Jurkat, Clone E6-1 (cell line): ENCODE measurements at places on chromosomes 16 and 17.

DNA sequence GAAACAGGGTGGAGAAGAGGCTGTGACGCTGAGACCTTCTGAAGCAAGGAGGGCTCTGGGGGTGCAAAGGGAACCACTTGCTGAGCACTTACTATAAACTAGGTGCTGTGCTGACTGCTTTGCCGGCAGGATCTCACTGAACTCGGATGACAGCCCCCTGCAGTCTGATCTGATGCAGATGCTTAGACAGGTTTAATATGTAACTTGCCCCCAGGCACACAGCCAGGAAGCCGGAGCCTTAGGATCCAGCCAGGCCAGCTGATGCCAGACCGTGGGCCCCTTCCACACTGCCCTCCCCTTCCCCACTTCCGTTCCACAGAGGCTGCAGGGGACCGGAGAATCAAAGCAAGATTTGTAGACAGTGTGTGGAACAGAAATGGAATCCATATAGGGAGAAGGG lies 23.1 kb downstream of the SPACA3 start:
- DNase-seq: no peak

DNA sequence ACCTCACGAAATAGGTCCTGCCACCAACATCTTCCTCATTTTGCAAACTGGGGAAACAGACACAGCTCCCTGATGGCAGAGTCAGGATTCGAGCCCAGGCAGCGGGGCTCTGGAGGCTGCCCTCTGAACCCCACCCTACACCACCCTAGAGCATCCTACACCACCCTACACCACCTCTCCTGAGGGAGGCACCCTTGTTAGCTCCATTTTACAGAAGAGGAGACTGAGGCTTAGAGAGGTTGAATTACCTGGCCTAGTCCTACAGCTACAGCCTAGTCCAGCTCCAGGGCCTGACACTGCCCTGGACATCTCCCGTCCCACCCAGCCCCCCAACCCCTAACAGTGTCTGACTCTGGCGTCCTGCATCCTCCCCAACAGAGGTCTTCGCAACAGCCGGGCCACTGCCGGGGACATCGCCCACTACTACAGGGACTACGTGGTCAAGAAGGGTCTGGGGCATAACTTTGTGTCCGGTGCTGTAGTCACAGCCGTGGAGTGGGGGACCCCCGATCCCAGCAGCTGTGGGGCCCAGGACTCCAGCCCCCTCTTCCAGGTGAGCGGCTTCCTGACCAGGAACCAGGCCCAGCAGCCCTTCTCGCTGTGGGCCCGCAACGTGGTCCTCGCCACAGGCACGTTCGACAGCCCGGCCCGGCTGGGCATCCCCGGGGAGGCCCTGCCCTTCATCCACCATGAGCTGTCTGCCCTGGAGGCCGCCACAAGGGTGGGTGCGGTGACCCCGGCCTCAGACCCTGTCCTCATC lies 3.2 kb upstream of the NECAB2 start:
- no peak for DNase-seq

DNA sequence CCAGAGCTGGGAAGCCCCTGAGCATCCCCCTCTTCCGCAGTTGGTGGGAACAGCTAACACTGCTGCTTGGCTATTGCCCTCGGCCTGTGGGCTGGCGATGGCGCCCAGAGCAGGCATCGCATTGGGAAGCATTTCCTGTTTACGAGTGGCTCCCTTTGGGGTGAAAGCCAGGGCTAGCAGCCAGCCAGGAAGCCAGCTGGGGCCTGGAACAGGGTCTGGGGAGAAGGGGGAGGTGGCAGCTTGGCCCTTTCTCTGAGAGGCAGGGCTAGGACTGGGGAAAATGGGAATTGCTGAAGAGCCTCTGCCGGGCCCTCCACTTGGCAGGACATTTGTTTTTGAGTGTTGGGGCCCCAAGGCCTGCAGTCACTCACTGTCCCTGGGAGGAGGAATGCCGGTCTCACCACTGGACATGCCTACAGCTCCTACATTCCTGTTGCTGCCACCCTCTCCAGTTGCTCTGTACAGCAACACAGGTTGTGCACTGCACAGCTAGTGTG lies 2.4 kb upstream of the MTSS2 start:
- no peak for DNase-seq

GRCh38 chr17:77366558-77367245 lies 225.9 kb downstream of the SEC14L1 start:
- DNase-seq: no peak

DNA sequence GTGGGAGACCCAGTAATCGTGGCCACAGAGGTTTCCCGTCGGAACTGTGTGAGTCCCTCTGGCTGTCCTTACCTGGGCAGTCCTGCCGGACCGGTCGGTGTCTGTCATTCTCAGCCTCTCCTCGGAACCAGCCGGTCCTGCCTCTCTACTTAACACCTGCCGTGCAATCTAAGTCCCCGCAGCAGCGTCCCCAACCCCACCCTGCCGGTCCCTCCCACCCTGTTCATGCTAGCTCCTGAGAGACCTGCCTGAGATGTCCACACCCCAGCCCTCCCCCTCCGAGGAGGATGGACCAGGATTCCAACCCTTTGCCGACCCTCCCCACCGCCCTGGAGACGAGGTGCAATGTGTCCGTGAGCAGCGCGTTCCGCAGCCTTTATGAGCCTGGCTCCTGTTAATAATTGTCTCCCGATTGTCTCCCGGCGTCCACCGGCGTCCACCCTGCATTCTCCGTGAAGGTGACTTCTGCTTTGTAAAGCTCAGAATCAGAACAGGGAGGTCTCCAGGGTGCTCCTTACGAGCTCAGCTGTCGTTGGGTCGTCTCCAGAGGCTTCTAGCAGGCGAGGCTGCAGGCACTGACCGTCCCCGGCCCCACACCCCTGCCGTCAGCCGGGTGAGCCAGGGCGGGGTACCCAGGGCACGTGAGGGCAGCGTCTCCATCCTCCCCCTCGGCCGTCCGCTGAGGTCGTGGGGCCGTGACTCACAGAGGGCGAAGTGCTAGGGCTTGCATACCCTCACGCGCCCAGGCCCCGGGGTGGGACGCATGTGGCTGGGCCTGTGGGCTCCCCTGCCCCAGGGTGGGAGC lies 10.1 kb downstream of the METRNL start:
- no peak for DNase-seq

DNA sequence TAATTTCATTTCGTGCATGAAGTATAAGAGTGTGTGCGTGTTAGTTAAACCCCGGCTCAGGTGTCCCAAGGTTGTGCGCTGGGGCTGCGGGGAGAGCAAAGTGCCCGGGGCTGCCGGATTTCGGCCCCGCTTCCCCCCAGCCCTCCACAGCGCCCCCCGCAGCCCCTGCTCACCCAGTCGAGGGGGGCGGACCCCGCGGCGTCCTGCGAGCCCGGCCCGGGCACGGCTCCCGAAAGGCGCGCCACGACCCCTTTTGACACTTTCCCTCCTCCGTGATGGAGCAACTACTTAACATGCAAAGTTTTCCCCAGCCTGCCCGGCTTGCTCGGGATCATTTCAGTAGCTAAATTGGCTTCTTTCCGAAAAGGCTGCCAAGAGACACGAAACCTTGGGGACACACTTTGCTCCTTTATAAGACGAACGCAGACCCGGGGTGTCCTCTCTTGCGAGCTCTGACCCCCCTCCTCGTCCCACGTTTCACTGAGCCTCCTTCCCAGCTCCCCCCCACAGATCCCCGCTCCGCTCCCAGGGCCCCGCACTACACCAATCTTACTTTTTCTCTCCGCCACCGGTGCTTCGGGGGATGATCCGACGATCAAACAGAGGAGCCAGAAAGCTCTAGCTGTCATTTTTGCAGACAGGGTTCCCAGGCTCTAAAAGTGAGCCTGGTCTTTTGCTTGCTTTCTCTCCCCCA lies 552 bp downstream of the C17orf58 start:
- no peak for DNase-seq

GRCh38 chr16:67942200-67942509 lies 1.8 kb downstream of the LCAT start:
- no peak for DNase-seq

DNA sequence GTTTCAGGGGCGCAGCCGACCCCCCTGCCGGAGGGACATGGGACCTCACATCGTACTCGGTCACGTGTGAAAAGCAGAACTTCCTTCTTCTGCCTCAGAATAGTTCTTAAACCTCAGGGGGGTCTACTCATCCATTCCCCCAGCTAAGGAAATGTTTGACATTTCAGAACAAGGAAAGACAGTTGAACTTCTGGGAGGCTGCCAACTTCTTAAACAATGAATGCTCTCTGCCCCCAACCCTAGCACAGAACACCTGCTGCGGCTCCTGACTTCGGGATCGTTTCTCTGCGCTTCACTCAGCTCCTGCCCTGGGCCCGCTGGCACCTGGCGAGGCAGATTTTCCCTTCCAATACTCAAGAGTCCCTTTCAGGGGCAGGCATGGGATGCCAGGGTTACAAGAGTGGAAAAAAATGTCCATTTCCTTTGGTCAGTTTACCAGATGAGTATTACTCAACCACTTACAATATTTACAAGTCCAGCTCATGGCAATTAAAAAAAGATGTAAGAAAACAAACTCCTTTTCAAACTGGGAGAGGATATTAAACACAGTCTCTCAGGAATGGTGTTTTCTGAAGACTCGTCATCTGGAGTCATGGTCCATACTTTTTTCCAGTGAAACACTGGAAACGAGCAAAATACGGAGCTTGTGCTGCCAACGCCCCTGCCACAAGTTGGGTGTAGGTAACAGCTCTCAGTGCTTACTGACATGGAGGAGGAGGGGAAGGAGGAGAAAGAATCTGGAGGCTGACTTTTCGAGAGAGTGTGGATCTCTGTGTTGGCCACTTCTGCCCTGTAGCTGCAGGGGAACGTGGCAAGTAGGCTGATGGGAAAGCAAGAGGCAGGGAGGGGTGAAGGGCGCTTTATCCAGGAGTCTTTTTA lies 235.7 kb downstream of the NTN1 start:
- peak; percentile 45 for DNase-seq

- DNase-seq: no peak
Measured at GRCh38 chr16:1527836-1528811, 5.3 kb upstream of the TMEM204 start.

DNA sequence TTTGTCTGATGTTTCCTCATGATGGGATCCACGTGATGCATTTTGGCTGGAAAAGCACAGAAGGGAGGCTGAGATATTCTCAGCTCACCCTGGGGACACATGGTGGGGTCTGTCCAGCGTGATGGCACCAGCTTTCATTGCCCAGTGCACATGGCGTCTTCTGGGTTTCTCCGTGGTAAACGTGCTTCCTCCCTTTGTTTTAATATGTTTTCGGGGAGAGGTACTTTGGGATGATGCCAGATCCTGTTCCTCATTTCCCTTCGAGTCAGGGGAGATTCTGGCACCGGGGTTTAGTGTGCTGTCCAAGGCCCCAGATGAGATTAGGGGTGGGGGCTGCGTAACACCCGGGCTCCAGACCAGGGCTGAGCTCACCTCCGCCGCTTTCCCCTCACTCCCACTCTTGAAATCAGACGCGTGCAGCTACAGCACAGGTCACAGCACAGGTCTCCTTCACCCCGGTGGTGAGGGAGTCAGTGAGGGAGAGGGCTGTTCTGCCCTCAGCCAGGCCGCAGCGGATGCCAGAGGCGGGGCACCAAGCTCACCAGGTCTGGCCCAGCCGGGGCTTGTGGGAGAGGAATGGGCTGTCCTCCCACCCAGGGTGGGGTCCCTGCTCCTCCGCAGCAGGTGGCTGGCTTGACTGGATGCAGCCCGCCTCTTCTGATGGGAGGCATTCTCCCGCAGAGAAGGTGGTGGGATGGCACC lies 33.9 kb downstream of the COX4I1 start:
- no peak for DNase-seq

DNA sequence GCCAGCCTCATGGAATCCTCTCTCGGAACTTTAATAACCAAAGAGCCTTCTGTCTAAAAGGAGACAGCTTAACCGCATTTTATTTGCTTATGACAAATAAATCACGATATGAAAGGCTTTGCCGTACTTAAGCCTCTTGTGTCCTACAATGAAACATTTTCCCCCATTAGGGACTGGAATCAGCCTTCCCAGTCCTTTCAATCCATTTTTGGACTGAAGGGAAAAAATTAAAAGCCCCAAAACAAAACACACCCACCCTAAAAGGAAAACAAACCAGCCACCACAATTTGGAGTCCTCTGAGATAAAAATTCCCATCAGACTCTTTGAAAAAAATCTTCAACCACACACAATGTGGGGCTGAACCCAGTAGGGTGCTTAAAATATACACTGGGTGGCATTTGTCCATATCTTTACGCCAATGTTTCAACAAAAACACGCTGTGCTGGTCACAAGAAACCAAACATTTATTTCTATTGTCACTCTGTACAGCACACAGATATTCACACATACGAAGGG lies 3.0 kb downstream of the HOXB4 start:
- DNase-seq: no peak

DNA sequence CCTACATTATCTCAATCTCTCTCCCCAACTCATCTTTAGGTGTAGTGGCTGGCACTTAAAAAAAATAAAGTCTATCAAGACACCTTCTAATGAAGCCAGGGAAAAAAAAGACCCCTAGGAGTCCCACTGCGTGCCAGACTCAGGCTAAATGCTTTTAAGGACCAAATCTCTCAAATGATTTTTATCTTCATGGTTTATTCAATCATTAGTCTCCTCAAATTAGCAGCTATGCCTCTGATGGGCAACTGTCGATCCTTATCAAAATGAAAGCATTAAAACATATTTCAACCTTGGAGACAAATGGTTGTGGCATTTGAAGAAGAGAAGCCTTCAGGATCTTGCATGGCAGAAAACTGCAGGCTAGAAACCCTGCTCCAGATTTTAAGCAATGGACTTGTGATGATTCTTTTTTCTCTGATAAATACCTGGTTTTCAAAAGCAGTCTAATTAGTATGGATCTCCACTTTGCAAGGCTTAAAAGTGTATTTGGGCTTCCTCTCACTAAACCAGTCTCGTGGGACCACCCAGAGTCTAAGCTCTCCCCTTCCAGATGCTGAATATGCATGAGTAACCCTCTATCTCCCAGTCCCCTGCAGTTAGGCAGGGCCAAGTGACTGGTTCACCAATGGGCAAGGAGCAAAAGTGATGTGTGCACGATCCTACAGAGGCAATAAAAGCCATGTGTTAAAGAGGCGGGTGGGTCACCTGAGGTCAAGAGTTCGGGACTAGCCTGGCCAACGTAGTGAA lies 14.9 kb downstream of the ITPRIPL2 start:
- no peak for DNase-seq

DNA sequence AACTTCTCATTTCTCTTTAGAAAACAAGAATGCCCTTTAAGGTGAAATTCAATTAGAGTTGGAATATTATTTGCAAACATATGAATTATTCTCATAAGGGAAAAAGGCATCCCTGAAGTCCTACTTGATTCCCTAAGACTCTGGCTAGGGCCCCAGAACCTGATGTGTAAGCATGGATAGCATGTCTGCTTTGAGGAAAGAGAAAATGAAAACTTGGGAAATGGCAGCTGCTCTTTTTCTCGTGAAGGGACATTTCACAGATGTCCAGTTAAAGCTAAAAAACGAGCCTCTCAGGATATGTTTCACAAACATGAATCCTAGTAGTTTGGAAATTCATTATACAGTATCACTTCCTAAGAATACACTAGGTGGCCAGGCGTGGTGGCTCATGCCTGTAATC lies 112.3 kb upstream of the CLEC3A start:
- no peak for DNase-seq

- no peak for DNase-seq
Measured at GRCh38 chr16:84479716-84480450, 24.6 kb downstream of the MEAK7 start.

- DNase-seq: peak; percentile 88
Measured at GRCh38 chr17:45052052-45052772, 780 bp upstream of the DCAKD start.

GRCh38 chr16:3992297-3993051 lies 112.0 kb upstream of the CREBBP start:
- DNase-seq: no peak

GRCh38 chr17:8710813-8711212 lies 33.8 kb downstream of the CCDC42 start:
- DNase-seq: no peak

- no peak for DNase-seq
Measured at GRCh38 chr17:72982680-72983079, 109.8 kb downstream of the SLC39A11 start.
